ENCODE measurements at places on chromosomes 7 and 10.

DNA sequence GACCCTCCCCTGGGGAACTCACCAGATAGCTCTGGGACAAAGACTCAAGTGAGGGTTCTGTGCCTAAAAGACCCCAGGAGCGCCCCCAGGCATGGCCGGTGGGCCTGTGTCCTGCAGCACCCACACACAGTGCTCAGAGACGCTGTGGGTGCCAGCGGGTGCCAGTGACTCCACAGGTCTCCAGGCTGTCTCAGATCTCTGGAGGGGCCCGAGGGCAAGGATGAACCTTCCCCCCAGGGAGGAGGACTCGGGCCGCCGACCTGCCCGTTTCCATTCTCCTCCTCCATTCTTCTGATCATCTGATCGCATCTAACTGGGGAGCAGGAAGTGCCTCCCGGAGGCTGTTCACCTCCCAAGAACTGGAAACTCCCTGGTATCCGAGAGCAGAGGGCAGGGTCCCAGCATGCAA lies 980 bp downstream of the ADAM8 start:
- DNase-seq: no peak

- DNase-seq: peak; percentile 100
Measured at GRCh38 chr7:27143023-27143949, at the start of gene HOXA5. TSS of gene HOXA5 (minus strand) at chr7:27143681. CDS start at chr7:27143607, 74 bp downstream.

GRCh38 chr10:72407927-72408600 lies 53.3 kb upstream of the DNAJB12 start:
- DNase-seq: no peak

DNA sequence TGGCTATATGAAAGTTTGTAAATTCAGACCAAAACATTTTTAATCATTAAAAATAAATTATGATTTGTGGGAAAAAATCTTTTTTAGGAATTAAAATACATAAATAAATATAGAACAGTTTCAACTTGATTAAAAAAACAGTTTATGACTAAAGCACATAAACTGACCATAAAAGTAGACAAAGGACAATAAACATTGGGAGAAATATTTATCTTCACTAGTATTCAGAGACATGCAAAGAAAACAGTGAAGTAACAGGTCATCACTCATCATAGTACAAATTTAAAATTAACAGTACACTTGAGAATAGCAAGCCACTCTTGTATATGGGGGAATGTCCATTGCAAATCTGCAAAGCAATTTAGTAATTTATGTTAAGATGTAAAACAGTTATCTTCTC lies 28.0 kb upstream of the CELF2 start:
- DNase-seq: no peak

DNA sequence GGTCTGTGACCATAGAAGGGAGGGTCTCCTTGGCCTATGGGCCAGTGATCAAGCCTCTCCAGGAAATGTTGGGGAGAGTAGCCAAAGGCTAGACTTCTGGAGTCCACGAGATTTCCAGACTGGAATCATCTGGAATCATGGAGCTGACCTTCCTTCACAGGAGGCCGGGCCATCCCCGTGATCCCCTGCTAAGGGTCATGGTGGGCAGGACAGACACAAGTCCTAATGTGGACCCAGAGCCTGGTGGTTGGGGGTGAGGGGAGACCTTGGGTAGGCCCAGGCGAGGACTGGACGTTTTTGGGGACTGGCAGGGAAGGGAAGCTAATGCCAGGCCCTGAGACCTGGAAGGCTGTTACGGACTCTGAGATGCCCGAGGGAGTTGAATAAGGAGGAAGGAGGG lies 9.8 kb upstream of the GRID1 start:
- DNase-seq: no peak

- DNase-seq: no peak
Measured at GRCh38 chr7:77811516-77812289, 13.1 kb downstream of the PHTF2 start.

DNA sequence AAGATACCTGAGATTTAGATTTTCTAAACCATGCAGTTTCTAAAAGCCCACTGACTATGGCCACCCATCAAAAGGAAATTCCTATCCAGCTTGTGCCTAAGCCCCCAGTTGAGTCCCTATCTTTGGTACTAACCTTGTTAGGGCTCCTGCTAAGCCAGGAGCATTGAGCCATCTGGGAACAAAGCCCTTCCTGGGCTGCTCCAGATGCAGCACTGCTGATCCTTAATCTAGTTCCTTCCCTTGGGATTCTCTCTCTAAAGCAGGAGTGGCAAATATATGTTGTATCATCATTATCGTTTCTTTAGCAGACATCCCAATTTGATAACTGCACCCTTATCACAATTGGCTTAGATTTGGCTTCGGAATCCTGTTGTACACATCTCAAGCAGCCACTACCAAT lies 24.7 kb upstream of the PDLIM1 start:
- DNase-seq: no peak

DNA sequence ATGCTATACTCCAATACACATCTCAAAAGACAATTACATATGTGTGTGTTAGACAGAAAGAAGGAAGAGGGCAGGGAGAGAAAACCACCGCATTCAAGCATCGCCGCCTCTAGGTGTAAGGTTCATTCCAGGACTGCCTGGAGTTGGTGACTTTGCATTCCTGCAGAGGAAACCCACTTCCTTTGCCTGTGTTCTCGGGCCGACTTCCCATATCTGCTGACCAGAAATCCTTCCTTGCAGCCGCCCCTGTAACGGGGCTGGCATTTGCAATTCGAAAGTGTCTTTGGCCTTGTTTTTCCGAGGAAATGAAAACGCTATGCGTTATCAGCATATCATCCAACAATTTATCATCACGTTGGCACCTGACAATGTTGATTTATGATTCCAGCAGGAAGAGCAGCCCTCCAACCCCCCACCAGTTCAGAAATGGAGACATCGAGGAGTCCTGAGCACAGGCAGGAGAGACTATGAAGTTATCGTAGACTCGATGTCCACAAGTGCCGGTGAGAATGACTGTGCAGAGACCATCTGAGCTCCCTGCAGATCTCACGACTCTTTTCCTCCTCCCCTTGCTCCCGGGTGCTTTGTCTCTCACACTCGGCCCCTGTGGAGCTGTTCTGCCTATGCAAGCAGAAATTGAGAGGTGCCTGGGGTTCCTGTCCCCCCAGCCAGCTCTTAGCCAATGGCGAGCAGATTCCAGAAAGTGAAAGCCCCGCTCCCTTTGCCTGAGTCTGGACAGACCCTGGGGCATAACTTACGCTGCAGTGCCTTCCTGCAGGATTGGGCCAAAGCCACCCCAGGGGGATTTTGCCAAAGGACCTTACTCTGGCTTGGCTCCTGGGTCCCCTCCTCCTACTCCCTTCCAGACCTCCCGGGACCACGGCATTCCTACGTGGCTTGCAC lies 68.9 kb upstream of the FOXK1 start:
- no peak for DNase-seq

- no peak for DNase-seq
Measured at GRCh38 chr7:11486271-11486670, 345.7 kb downstream of the THSD7A start.

- no peak for DNase-seq
Measured at GRCh38 chr10:62907470-62908212, 91.5 kb upstream of the EGR2 start.

GRCh38 chr7:7857143-7857583 lies 111.4 kb upstream of the GLCCI1 start:
- no peak for DNase-seq

GRCh38 chr10:100183481-100183880 lies 2.3 kb downstream of the ERLIN1 start:
- no peak for DNase-seq

DNA sequence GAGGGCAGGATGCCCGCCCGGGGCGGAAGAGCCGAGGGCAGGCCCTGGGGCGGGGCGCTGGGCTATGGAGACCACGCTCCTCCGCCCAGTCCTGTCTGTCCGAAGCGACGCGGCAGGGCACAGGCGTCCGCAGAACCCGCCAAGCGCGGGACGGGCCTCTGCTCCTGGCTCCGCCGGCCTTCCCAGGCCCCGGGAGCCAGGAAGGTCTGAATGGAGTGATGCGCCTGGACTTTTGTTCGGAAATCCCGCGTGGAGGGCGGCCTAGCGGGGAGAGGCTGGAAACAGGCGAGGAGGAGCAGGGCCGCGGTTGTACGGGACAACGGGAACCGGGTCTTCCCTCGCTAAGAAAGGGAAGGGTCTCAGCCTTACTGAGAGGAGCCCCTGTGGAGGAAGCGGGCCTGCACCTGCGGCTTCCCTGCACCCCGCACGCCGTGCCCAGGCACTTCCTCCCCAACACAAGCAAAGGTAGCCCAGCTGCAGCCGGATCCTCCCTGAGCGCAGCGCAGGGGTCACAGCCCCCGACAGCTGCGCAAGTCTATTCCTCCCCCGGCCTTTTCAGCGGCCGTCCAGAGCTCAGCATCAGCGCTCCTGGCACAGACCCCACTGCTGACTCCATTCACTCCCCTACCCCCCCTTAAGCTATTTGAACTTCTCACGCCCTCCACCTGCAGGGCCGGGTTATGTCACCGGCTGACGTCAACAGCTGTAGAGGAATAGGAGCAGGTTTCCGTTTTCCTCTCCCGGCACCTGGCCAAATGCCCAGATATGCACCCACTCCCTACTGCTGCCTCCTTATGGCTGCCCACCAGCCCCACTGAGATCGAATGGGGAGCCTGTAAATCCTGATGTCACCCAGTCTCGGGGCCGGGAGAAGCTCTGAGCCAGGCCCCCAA lies 143.2 kb upstream of the RET start:
- no peak for DNase-seq

Measured in AG04450 (cell line).